ENCODE measurements at places on chromosomes 1 and 21.

GRCh38 chr1:101124405-101124804 is 98.8 kb upstream of the DPH5 start:
- DNase-seq: no peak

DNA sequence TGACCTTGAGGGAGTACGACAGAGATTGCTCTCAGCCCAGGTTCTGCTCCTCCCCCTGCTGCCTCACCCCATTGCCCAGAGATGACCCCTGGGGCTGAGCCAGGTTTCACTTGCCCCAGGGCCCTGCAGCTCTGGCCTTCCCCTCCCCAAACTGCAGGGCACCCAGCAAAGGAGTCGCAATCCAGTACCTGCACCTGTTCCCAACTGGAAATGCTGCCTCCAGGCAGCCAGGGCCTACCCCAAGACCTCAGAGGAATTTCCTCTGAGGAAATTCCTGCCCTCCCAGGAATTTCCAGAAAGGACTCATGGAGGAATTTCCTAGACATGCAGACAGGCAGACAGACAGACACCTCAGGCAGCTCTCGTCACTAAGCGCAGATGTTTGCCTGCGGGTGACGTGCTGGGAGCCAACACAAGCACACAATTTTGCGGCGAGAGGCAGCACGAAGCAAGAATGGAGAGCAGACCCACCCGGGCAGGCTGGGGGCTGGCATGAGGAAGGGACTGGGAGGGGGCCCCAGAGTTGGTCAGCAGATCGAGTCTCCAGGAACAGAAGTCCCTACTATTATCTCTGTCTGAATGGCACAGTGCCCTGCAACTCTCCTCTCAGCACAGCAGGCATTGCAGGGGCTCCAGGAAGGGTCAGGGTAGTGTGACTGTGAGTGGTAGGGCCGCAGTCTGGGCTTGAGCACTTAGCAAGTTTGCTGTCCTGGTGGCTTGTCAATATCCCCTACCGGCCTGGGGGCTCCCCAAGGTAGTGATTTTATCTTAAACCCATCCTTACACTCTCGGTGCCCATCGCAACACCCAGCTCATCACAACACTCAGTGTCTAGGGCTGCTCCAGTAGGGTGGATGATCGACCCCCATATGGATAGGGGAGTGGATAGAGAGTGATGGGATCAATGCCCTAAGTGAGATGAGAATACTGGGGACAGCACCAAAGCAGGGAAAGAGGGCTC is 2.9 kb upstream of the EFNA1 start:
- no peak for DNase-seq

GRCh38 chr21:28132713-28133112 is 860.0 kb downstream of the LTN1 start:
- DNase-seq: no peak

DNA sequence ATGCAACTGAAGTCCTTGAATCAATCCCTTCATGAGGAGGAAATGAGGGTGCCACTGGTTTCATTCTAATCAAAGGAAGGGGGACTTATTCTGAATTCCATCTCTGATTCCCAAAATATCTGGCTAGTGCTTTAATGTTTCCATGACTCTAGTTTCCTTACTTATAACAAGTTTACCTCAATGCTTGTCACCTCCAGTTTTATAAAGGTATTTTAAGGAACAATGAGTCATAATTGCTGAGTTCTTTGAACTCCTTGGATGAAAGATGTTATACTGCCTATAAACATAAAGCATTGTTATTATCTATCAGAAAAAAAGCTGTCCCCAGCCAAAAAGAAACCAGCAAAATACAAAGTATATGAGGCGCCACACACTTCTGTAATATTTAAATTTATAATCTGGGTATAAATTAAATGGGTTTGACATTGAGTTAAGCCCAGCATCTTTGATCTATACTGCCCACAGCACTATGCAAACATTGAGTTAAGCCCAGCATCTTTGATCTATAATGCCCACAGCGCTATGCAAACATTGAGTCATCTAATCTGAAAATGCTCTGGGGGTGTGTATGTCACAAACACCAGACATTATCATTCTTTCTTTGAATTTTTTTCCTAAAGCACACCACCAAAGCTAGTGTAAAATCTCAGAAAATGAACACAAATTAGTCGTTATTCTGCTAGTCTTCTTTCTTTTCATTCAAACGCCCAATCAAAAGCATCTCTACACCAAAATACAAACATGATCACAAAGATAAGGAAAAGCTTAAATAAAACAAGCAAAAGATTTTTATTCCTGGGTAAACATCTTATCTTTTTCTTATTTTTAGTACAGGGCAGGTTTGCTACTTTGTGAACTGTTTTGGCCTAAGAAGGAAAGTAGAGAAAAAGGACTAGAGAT is 11.5 kb upstream of the CXADR start:
- DNase-seq: no peak

- no peak for DNase-seq
Observed at GRCh38 chr1:176692988-176693696, 230.2 kb downstream of the PAPPA2 start.

Measured in stimulated activated CD8-positive, alpha-beta memory T cell treated with anti-CD3 and anti-CD28 coated beads, Interleukin-4, amount 100 ng/mL, for 1 hour (primary cell).